DMS79 treated with DMSO at 0.1 percent for 48 hours (cell line): ENCODE measurements at places on chromosomes 11 and 22.

DNA sequence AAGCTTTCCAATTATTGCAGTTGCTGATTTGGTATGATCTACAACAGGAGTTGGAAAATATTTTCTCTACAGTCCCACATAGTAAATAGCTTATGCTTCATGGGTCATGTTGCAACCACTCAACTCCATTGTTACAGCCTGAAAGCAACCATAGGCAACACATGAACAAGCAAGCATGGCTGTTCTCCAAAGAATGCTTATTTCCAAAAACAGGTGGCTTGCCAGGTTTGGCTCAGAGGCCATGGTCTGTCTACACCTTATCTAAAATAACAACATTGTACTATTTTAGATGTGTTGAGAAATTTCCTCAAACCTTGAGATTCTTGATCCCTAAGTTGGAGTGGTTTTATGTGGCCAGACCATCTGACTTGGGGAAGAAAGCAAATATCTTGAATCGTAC, 153.9 kb upstream of the MPPED2 start:
- DNase-seq, result no peak

GRCh38 chr22:40024201-40025061, 29.7 kb downstream of the FAM83F start:
- DNase-seq, result peak; percentile 6

DNA sequence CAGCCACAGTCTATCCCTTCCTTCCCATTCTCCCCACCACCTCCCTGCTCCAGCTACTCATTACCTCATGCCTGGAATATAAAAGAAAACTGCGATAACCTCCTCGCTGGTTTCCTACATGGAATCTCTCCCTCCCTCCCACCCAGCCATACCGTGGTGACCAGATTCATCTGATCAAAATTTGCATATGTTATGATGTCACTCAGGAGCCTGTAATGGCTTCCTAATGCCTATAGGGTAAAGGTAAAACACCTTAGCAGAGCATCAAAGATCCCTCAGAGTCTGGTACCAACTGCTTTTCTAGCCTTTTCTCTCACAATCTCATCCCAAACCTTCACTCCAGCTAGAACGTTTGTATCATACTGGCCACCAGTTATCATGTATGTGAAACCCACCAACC, 19.6 kb downstream of the RTN4RL2 start:
- DNase-seq, result no peak

GRCh38 chr11:111384494-111384893, 5.4 kb upstream of the POU2AF1 start:
- DNase-seq, result no peak

GRCh38 chr11:116879800-116880625, 42.6 kb upstream of the APOA1 start:
- DNase-seq, result peak; percentile 90

- no peak for DNase-seq
These were observed 2.7 kb upstream of the SREBF2 start for GRCh38 chr22:41830174-41830573.

DNA sequence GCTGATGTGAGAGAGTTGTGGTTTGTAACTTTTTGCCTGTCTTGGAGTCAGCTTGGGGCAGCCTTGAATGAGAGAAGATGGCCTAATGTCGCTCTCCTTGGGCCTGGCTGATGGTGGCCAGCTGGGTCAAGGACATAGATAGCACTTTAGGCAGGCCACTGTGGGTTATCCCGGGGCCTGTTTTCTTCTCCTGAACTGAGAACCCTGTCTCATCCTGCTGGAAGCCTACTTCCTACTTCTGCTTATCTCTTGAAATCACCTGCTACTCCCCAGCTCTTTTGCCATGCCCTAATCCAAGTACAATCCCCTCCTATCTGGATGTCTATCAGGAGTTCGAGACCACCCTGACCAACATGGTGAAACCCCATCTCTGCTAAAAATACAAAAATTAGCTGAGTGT, 49.5 kb downstream of the OSBP2 start:
- DNase-seq, result no peak

GRCh38 chr11:69799582-69799981, 19.6 kb downstream of the FGF3 start:
- no peak for DNase-seq

- DNase-seq, result peak; percentile 0
These were observed 112.8 kb downstream of the FBXO7 start for GRCh38 chr22:32587449-32587848.
